ENCODE measurements at places on chromosomes 5 and 9.

- DNase-seq: no peak
These were observed 13.5 kb downstream of the B4GALT1 start for GRCh38 chr9:33153666-33154065.

GRCh38 chr9:130204341-130204740 is 32.1 kb downstream of the NCS1 start:
- no peak for DNase-seq

DNA sequence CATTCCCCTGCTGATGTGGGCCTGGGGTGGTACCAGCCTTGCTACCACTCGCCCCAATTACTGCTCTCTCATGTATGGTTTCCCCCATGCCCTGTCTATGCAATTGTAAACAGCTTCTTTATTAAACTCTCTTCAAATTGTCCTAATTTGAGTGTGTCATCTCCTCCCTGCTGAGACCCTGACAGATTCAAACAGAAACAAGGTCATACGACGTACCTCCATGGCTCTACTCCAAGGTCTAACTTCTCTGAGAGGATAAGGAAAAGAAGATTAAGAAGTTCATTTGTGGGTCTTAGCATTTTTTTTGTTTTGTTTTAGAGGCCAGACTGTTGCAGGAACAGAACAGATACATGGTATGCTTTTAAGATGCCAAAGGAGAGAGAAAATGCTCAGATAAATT is 38.0 kb downstream of the ABITRAM start:
- DNase-seq: no peak

- DNase-seq: peak; percentile 81
These were observed 42.1 kb upstream of the GPR21 start for GRCh38 chr9:122991370-122991830.

- DNase-seq: no peak
These were observed 290.0 kb downstream of the CETN3 start for GRCh38 chr5:90119531-90119971.
